ENCODE measurements at places on chromosomes 1 and 21.
A peak's percentile ranks its signal among the peaks of the same experiment; 100 is the strongest.

DNA sequence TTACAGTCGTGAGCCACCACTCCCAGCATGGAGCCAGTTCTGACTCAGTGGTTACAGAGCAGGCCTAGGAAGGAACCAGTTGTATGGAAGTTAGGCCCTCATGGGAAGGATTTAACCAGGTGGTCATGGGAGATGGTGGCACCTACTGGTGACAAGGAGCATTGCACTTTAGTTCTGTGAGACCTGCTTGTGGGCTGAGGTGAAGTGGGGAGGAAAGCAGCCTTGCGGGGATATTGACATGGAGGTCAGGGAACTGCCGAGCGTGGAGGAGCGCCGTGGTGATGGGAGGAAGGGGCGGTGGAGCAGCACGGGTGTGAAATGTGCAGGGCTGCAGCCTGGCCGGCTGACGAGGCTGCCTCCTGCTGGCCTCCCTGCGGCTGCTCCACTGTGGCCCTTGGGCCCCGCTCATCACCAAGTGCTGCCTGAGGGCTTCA, 100.4 kb downstream of the GALNT2 start:
- no peak for DNase-seq

GRCh38 chr1:145545055-145545454, 62.7 kb upstream of the GPR89A start:
- no peak for DNase-seq

DNA sequence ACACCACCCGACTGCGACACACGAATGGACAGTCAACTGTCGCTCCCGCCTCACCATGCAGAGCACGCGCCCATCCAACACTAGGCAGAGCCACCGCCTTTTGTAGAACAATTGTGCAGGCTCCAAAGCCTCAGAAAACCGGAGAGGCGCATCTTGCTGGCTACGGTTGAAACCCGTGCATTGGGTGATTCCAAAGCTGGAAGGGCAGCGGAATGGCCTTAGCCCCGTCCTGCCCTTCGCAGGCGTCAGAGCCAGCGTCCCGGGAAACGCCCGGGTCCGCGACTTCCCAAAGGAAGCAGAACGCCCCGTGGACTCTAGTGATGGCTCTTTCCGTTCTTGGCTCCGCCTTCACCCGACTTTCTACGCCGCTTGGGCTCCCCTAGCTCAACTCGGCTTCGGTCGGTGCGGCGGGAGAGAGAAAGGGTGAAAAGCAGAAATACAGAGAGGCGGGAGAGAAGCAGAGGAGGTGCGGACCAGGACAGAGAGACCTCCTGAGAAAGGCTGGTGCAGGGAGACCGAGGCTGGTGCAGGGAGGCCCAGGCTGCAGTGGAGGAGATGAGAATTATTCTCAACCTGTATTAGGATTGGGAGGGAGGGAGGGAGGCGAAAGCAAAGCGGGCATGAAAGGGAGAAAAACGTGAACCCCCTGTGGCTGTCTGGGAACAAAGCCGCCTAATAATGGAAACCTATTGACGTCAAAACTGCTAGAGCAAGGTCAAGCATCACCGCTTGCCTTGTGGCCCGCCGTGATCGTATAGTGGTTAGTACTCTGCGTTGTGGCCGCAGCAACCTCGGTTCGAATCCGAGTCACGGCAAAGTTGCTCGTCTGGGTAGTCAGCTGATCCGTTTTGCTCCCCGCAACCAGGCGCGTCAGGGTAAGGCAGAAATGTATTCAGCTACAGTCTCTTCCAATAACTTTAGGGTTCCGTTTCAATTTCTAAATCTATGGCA, 99.5 kb downstream of the PRKAB2 start:
- DNase-seq = no peak

DNA sequence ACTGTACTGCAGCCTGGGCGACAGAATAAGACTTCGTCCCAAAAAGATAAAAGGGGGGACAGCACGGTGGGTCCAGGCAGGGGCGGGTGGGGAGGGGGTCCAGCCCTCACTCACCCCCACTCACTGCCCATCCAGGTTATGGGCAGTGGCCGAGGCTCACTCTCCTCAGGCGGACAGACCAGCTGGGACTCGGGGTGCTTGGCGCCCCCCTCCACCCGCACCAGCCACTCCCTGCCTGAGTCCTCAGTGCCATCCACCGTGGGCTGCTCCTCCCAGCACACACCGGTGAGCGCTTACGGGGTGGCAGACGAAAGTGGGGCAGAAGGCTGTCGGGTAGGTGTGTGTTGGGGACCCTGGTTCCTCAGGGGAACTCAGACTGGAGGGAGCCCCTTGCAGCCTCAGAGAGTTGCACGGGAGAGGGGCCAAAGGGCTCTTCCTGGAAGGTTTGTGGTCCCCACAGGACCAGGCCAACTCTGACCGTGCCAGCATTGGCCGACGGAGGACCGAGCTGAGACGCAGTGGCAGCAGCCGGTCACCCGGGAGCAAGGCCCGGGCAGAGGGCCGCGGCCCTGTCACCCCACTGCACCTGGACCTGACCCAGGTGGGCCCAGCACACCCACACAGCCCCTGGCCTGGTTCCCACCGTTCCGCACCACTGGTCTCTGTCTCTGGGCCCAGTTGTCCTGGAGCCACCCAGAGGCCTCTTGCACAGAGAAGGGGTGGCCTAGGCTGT, 6.6 kb downstream of the PLEKHN1 start:
- no peak for DNase-seq

DNA sequence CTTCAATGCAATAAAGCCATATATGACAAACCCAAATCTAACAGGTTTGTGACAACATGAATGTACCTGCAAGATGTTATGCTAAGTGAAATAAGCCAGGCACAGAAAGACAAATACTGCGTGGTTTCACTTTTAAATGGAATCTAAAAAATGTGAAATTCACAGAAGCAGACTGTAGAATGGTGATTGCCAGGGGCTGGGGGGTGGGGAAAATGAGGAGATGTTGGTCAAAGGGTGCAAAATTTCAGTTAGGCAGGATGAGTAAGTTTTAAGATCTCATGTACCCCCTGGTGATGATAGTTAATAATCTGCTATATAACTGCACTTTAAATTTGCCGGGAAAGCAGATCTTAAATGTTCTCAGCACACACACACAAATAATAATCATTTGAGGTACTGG, 160.5 kb downstream of the PTBP2 start:
- DNase-seq = no peak

GRCh38 chr21:37656899-37657298, 259.4 kb downstream of the KCNJ6 start:
- DNase-seq = no peak

DNA sequence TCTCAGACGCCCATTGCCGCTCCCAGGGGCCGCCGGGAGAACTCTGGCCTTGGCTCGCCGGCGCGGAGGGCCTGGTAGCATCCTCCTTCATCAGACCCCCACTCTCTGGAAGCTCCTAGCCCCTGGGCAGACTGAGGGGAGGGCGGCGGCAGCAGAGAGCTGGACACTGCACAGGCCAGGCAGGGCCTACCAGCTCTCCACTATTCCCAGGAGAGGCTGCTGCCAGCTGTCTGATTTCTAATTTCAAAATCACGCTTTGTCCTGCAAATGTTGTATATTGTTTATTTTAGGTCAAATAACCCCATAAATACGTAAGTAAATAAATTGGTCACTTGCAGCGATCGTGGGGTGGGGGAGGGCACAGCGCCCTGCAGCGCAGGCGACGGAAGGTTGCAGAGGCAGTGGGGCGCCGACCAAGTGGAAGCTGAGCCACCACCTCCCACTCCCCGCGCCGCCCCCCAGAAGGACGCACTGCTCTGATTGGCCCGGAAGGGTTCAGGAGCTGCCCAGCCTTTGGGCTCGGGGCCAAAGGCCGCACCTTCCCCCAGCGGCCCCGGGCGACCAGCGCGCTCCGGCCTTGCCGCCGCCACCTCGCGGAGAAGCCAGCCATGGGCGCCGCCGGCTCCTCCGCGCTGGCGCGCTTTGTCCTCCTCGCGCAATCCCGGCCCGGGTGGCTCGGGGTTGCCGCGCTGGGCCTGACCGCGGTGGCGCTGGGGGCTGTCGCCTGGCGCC, at the start of gene MTARC1:
MTARC1 (plus strand) TSS at position 577 of the 732 bp plus-strand sequence; CDS start at position 609, 32 bp downstream.
- DNase-seq = peak; percentile 54

DNA sequence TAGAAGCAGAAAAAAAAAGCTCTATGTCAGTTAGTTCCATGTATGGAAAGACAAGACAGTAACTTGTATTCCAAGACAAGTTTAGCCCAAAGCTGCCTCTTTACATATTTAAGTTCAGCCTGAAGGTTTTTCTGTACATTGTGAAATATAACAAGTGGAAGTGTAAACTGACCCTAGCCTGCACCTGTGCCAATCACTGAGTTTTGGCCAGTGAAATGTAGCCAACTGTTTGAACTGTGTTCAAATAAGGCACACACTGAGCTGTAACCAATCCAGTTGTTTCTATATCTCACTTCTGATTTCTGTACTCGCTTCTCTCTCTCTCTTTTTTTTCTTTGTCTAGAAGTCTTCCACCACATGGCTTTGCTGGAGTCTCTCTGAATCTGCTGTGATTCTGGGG, 1227.1 kb downstream of the NCAM2 start:
- no peak for DNase-seq

- no peak for DNase-seq
Observed at GRCh38 chr1:100927276-100927675, 31.4 kb downstream of the SLC30A7 start.

Data from NCI-H748 treated with DMSO at 0.1 percent for 48 hours (cell line).